Esophagus squamous epithelium (tissue), 5 donors: ENCODE measurements at places on chromosomes 5 and 9.
A peak's percentile ranks its signal among the peaks of the same experiment; 100 is the strongest.

DNA sequence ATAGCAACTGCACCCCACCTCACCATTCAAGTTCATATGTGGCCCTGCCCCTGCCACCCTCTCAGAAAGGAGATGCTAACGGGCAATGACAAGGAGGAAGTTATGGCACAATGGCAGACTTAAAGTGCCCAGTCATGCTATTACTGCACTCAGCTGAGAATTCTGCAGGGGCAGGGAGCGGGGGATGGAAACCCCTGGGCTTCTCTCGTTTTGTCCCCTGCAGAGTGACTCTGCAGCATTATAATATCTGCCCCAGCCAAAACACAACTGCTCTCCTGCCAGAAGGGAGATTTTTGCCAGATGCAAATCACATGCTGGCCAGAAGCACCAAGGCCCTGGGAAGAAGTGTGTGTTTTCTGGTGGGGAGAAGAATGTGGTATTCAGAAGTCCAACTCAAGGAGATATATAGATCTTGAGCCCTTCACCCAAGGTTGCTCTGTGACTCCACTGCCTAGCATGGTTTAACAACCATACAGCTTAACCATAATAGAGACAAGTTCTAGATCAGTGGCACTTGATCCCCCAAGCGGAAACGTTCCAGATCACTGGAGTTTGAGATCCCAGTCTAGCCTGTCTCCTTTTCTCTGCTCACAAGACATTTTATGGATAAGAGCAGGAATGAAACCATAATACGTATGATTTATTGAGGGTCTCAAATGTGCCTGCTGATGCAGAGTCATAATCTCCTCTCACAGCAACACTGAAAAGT is 207.0 kb upstream of the MAP3K1 start:
- peaks cover 50% of the 10 kb centered on the region for H3K4me1 ChIP-seq
- no peaks in the 10 kb centered on the region for H3K27me3 ChIP-seq
- H3K36me3 ChIP-seq: no peaks in the 10 kb centered on the region
- H3K4me3 ChIP-seq: no peak overlapping the region
- DNase-seq: no peak
- peak overlapping the region; percentile 48 for H3K27ac ChIP-seq

GRCh38 chr5:42547141-42547540 is 123.9 kb downstream of the GHR start:
- no peak overlapping the region for H3K4me3 ChIP-seq
- no peaks in the 10 kb centered on the region for H3K27me3 ChIP-seq
- H3K36me3 ChIP-seq: no peaks in the 10 kb centered on the region
- no peaks in the 10 kb centered on the region for H3K4me1 ChIP-seq

DNA sequence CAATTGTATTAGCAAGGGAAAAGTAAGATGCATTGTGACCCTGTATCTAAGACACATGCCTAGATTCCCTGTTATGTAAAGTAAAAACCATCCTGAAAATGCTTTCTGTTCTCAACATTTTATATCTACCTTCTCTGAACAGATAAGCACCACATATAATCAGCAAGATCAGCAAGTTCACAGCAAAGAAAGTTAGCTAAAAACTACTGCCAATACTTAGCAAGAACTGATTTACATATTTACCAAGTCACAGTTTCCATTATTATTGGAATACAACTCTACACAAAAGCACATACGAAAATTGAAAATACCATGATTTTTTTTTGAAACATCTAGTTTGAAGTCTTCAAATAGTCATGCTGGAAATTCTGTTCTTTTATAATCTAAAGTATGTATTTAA is 1118.1 kb downstream of the TAF11L14 start:
- no peaks in the 10 kb centered on the region for H3K36me3 ChIP-seq
- no peaks in the 10 kb centered on the region for H3K27me3 ChIP-seq
- no peak overlapping the region for H3K4me3 ChIP-seq
- no peak overlapping the region for H3K27ac ChIP-seq
- DNase-seq: no peak
- H3K4me1 ChIP-seq: no peaks in the 10 kb centered on the region

- H3K36me3 ChIP-seq: no peaks in the 10 kb centered on the region
- peak overlapping the region; percentile 44 for H3K27ac ChIP-seq
- no peak for DNase-seq
- no peak overlapping the region for H3K4me3 ChIP-seq
- H3K27me3 ChIP-seq: no peaks in the 10 kb centered on the region
These were observed 117.5 kb downstream of the FGF1 start for GRCh38 chr5:142568283-142568995.

DNA sequence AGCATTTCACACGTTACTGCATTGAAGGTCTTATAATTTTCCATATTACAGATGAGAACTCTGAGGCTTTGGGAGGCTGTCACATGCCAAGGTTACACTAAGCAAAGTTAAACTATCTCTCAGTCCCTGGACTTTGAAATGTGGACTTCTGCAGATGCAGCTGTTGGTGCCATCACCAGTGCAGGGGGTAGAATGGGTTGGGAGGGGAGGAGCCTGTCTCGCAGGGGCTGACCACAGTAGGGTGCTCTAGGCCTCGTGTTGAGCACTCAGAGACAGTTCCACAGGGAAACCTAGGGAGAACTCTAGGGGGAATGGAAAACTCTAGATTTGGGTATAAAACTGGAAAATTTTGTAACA is 220.9 kb downstream of the MAPKAP1 start:
- no peaks in the 10 kb centered on the region for H3K27me3 ChIP-seq
- H3K4me1 ChIP-seq: no peaks in the 10 kb centered on the region
- H3K36me3 ChIP-seq: peaks cover 16% of the 10 kb centered on the region
- no peak overlapping the region for H3K4me3 ChIP-seq
- H3K27ac ChIP-seq: peak overlapping the region; percentile 59

DNA sequence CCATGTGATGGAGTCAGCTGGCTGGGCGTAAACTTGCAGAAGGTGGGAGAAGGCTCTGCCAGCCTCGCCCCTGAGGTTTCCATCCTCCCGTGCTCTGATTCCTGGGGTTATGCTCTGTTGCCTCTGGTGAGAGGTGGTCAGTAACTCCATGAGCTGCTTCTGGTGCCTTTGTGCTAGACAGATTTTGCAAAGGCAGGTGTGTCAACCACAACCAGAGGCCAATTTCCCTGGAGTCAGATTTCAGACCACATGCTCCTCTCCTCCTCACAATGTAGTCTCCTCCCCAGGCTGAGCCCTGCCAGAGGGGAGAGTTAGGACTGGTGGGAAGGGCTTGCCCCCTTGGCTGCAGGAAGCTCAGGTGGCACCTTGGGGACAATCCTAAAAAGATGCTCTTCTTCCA is 38.8 kb upstream of the TENT4A start:
- H3K4me1 ChIP-seq: no peaks in the 10 kb centered on the region
- H3K4me3 ChIP-seq: no peak overlapping the region
- no peaks in the 10 kb centered on the region for H3K27me3 ChIP-seq

GRCh38 chr5:851076-851475 is 290 bp upstream of the ZDHHC11 start:
- no peak overlapping the region for H3K4me3 ChIP-seq
- no peak overlapping the region for H3K27ac ChIP-seq
- peaks cover 21% of the 10 kb centered on the region for H3K4me1 ChIP-seq
- DNase-seq: no peak

DNA sequence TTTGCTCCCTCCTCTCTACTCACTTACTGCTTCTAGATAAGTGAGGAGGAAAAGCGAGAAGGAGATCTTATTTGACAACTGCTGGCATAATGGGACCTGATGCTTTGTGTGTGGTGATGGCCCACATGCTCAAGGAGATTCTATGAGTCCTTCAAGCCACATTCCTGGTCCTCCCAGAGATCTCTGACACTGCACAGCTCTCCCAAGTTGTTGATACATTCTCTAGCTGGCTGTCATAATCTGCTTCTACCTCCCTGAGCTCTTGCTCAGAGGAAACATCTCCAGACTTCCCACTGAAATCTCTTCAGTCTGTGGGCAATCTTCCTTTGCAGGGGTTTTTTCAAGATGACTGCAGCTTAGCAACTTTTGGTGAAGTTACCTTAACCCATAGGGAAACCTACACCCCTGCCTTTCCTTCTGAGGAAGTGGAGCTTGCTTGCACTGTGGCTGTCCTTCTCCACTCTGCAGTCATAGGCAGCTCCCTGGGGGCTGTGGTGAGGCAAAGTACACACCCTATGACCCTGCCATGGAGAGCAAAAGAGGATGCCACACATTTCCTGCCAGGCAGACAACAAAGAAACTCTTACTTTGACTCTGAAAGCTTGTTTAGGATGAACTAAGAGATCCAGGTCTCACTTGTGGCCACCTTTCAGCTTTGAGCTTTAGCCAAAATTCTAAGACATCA is 163.8 kb downstream of the TMEM38B start:
- no peak for DNase-seq
- H3K36me3 ChIP-seq: no peaks in the 10 kb centered on the region
- no peak overlapping the region for H3K4me3 ChIP-seq
- H3K27me3 ChIP-seq: peaks cover 18% of the 10 kb centered on the region

GRCh38 chr5:437281-437771 is 5.7 kb upstream of the EXOC3 start:
- H3K27ac ChIP-seq: no peak overlapping the region
- H3K4me3 ChIP-seq: no peak overlapping the region
- peaks cover 6% of the 10 kb centered on the region for H3K4me1 ChIP-seq
- DNase-seq: no peak

GRCh38 chr5:93188876-93189485 is 392.0 kb downstream of the NR2F1-AS1 start:
- no peaks in the 10 kb centered on the region for H3K36me3 ChIP-seq
- H3K4me3 ChIP-seq: no peak overlapping the region
- no peaks in the 10 kb centered on the region for H3K4me1 ChIP-seq
- DNase-seq: no peak
- H3K27me3 ChIP-seq: no peaks in the 10 kb centered on the region

DNA sequence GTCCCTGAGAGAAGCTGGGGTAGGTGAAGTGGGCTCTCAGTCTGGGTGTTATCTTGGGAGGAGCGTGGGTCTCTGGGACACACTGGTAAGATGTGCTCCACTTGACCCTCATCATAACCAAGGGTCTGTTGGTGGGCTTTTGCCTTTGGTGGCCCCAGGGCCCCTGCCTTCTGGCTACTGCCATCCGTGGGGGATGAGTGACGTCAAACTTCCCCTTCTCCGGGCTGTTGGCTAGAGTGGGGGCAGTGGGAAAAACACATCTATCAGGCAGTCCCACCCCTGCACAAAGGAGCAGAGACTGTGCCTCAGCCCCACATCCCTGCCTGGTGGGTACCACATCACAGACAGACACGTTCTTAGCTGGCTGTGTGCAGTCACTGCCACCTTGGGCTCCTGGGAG is 35.1 kb downstream of the GADD45G start:
- no peaks in the 10 kb centered on the region for H3K36me3 ChIP-seq
- no peak for DNase-seq
- H3K4me3 ChIP-seq: peak overlapping the region; percentile 2
- H3K27me3 ChIP-seq: no peaks in the 10 kb centered on the region
- peaks cover 10% of the 10 kb centered on the region for H3K4me1 ChIP-seq
- H3K27ac ChIP-seq: peak overlapping the region; percentile 69

- no peaks in the 10 kb centered on the region for H3K36me3 ChIP-seq
- H3K27me3 ChIP-seq: no peaks in the 10 kb centered on the region
- no peaks in the 10 kb centered on the region for H3K4me1 ChIP-seq
These were observed 169.0 kb downstream of the BARX1 start for GRCh38 chr9:93786204-93786603.

GRCh38 chr5:38595132-38595745 is 38.8 kb upstream of the LIFR start:
- DNase-seq: no peak
- H3K4me1 ChIP-seq: no peaks in the 10 kb centered on the region
- no peaks in the 10 kb centered on the region for H3K27me3 ChIP-seq
- H3K4me3 ChIP-seq: no peak overlapping the region
- H3K27ac ChIP-seq: no peak overlapping the region
- H3K36me3 ChIP-seq: no peaks in the 10 kb centered on the region

DNA sequence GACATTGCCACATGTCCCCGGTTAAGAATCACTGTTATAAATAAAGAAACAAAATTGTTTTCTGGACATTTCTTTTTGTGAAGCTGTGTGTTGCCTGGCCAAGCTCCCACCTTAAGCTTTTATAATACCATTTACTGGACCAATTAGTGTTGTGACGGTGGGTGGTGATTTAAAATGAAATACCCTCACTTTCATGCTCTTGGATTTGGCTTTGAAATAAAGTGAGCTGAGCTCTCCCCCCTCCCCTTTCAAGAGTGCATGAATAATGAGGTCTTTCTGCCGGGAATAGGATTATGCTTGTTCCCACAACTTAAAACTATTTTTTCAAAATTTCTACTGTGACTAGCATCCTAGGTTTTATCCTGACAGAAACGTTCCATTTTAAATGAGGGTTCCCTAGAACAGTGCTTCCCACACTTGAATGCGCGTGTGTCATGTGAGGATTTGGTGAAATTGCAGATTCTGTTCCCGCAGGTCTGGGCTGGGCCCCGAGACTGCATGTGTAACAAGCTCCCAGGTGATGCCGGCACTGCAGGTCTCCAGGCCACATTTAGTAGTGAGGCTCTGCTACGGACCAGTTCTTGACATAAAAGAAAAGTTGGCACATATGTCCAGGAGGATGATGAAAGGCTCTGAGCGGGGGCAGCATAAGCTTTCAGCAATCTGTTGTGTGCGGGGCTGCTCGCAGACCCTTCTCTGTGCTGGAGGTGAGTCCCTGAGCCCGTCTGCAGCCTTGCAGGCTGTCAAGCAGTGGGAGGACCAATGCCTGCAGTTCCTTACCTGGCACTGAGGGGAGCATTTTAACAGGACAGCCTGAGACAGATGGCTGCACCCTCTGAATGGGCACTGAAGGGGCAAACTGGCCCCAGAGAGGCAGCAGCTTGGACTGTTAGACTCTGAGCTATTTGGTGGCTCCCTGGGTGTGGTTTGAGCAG is 24.4 kb downstream of the IQGAP2 start:
- H3K4me3 ChIP-seq: no peak overlapping the region
- no peaks in the 10 kb centered on the region for H3K36me3 ChIP-seq
- no peak overlapping the region for H3K27ac ChIP-seq
- no peaks in the 10 kb centered on the region for H3K27me3 ChIP-seq
- no peak for DNase-seq

- no peak for DNase-seq
- H3K27ac ChIP-seq: no peak overlapping the region
- H3K4me3 ChIP-seq: no peak overlapping the region
- H3K27me3 ChIP-seq: no peaks in the 10 kb centered on the region
These were observed 62.9 kb upstream of the ORM1 start for GRCh38 chr9:114259798-114260523.

- H3K27me3 ChIP-seq: no peaks in the 10 kb centered on the region
- no peaks in the 10 kb centered on the region for H3K36me3 ChIP-seq
- no peak for DNase-seq
These were observed 77.0 kb upstream of the RASA1 start for GRCh38 chr5:87190687-87191086.

DNA sequence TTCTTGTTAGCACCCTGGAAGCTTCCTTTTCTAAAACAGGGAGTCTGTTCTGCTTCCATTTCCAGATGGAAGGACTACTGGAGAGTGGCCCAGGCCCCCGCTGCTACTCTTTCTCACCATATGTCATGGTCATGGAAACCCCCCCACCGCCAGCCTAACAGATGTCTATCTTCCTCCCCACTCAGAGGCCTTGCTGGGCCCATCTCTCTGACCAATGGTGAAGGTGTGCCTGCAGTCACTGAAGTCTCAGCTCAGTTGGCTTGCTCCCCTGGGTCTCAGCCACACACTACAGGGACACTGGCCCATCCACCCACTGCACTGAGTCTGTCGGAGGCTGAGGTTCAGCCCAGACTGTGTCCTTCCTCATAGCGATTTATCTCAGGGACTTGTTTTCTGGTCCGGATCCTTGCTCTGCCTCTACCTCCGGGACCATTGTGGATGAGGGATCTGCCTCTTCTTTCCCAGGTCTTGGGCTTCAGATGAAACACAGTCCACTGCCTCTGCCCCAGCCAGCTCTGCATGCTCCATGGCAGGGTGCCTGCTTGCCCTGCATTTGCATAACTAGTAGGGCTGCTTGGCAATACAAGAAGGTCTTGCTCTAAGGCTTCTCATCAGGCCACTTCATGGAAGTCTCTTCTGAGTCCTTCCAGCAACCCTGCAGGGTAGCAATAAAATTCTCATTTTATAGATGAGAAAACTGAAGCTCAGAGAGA is 30.8 kb downstream of the GALNT12 start:
- no peak for DNase-seq
- H3K36me3 ChIP-seq: no peaks in the 10 kb centered on the region
- no peak overlapping the region for H3K4me3 ChIP-seq
- no peak overlapping the region for H3K27ac ChIP-seq
